Fibroblast of villous mesenchyme (primary cell): ENCODE measurements at places on chromosomes 6 and 20. TPM values are rescaled to one million over a fixed set of nuclear protein-coding genes. Genes with fewer than 3 reads are reported as not detected.

DNA sequence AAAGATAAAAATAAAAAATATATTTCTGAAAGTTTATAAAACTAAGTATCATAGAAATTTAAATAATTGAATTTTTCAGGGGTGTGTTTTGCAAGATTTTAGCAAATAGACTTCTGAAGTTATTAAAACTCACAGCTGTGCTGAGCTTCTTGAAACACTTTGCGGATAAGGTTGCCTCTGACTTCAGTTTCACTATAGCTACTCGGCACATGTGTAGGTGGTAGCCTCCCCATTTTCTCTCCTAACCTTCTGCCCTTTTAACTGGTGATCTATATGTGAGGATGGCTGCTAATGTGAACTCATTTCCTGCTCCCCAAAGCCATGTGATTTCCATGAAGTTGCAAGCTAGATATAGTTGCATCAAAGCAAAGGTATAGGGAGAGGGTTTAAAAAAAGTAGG lies 129.3 kb upstream of the STMND1 start:
- no peak for DNase-seq

DNA sequence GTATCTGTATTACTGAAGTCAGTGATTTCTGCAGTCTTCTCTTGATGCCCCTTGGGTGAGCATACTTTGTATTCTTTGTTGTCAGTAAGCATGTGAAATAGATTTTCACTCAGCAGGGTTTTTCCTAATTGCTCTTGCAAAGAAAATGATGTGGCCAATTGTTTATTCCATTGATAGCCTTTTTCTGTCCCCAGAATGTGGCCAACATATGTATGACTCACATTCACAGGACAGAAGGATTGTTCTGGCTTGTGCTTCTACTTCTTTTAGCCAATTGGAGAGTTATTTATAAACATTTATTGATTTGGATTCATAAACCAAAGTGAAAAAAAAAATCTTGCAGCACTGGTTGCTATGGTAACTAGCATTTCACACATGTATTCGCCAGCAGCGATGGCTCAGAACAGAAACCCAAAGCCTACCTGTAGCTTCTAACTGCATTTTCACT lies 54.4 kb upstream of the RBM24 start:
- no peak for DNase-seq

DNA sequence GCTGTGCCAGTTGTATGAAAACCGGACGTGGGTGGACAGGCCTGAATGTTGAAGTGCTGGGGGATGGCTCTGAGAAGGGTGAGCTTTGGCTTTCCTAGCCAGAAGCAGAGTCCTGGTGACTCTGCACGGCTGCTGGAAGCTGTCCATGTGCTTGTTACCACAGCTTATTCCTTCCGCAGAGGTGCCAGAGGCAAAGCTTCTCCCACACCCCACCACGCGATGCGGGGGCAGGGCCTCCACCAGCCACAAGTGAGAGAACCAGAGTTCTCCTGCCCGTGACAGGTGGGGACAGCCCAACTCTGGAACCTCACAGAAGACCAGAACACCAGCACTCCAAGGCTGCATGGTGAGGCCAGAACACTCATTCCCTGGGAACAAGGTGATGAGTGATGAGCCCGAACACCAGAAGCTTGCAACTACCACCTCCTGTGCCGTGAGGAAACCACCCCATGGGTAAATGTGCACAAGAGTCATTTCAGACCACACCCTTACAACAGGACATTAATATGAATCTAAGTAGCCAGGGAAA lies 36.7 kb downstream of the JAG1 start:
- DNase-seq: peak; percentile 41

DNA sequence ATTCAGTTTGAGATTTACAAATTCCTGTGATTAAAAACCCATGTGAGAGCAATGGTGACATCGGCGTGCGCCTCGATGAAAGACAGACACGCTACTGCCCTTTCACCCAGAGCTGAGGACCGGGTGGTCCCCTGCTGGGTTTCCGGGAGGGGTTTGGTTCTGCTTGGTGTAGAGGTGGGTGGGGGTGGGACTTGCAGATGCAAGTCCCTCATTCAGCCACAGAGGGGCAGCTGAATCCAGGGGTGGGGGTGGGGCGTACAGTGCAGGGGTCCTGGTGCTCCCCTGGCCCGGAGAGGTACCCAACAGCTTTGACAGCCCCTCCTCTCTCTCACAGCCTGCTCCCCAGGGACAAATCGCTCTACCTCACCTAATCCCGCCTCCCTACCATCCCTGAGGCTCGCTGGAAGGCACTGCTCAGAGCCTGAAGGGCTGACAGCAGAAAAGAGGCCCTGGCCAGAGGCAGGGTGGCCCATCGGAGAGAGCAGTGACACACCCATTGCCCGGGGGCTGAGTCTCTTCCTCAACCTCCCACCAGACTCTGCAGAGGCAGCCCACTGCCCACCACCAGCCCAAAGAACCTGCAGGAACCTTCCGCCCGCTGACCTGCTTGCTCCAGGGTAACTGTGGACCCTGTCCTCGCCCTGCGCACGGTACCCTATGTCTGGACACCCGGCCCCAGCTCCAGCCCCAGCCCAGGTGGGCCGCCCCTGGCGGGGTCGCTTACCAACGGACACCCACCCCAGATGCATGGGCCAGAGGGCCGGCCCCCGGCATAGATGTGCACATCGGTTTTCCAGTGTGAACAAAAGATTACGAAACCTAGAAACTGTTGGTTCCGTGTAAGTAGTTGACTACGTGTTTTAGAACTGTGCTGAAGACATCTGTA lies 118.4 kb downstream of the JPH2 start:
- DNase-seq: no peak

DNA sequence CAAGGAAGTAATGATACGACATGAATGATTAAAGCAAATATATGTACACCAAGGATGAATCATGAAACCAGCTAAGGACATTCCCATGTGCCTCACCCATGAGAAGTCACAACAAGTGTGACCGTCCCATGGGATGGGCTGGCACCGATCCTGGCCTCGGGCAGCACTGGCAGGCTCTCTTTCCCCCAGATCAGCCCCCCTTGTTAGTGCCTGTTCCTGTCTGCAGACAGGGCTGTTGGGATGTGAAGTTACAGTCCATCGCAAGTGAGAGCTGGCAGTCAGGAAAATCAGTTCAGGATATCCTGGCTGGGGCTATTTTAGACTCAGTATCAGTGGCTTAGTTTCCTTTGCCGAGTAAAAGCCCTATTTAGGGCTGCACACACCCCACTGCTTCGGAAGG lies 129.2 kb upstream of the SNX9 start:
- DNase-seq: no peak

DNA sequence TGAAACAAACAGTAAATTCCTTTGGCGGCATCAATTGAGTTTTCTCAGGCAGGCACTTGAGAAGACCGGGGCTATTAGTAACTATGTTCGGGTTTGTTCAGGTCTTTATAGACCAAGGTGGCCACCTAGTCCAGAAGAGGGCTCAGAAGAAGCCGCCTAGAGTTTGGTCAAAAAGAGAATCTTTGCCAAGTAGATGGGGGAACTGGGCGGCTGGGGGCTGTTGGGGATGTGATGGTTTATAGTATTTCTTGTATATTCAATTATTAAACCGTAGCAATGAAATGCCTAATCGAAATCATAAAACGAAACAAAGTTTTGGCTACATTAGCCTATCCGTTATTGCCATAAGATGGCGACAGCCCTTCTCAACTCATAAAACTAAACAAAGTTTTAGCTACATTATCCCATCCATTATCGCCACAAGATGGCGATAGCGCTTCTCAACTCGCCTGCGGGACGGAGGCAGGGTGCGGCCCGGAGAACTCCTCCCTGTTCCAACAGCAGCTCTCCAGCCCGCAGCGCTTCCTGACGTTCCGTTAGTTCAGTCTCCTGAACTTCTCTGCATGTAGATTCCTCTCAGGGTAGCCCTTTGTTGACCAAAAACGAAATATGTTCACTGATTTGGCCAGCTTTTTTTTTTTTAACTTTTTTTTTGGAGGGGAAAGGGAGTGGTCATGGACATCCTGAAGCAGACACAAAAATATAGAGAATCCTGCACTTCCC lies 120.5 kb upstream of the PRSS16 start:
- peak; percentile 92 for DNase-seq

DNA sequence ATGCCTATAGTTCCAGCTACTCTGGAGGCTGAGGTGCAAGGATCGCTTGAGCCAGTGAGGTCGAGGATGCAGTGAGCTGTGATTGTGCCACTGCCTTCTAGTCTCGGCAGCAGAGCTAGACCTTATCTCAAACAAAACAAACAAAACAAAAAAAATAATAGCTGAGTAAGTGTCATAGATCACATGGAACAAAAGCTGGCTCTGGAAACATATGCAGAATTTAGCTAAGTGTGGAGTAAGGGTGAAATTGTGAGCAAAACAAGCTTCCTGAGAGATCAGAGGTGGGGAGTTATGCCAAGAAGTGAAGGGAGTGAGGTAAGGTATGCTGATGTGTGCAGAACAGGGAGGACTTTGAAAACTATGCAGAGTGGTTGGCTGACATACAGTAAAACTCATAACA lies 18.7 kb downstream of the SGK1 start:
- DNase-seq: peak; percentile 67

DNA sequence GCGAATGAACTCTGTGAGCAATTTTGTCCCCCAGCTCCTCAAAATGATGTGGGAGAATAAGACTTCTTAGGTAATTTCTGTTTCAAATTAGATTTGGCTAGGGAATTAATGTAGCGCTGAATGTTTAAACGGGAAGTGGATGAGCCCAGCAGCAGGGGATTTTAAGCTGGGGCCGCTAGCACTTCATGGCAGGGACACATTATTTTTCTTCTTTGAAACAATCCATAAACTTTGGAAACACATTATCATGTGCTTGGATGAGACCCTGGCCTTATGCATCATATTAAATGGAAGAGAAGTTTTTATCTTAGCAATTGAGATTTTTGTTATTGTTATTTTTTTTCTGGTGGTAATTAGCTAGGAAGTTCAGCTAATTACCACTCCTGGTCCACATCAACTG lies 74.2 kb upstream of the FUCA2 start:
- DNase-seq: no peak

- no peak for DNase-seq
Observed at GRCh38 chr6:167093922-167094432, 28.9 kb upstream of the CCR6 start.

GRCh38 chr6:151632415-151632987 lies 138.7 kb downstream of the CCDC170 start:
- DNase-seq: no peak

MROH8 gene
- 2.6 and 3.5 TPM in 2 replicates for total RNA-seq

NKX2-4 gene
- total RNA-seq: not detected in 2 replicates

SLC35D3 gene
- total RNA-seq: not detected in 2 replicates

MDC1 gene
- 3.2 and 4.7 TPM in 2 replicates for total RNA-seq
